ENCODE measurements at places on chromosomes 7 and 10.

DNA sequence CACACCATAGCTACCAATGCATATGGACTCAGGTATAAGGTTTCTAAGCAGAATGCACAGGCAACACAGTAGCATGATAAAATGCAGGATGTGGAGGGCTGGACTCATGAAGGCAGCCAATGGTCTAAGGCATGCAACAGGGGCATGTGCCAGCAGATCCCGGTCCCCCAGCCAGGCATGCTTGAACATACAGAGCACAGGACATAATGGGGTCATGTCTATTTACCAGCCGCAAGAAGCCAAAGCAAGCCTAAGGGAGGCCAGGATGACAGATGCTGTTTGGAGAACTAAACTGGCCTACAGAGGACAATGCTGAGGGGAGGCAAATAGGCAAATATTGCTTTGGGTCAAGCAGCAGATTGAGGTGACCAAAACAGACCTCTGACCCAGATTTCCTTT is 60.0 kb upstream of the PDLIM1 start:
- DNase-seq: no peak

DNA sequence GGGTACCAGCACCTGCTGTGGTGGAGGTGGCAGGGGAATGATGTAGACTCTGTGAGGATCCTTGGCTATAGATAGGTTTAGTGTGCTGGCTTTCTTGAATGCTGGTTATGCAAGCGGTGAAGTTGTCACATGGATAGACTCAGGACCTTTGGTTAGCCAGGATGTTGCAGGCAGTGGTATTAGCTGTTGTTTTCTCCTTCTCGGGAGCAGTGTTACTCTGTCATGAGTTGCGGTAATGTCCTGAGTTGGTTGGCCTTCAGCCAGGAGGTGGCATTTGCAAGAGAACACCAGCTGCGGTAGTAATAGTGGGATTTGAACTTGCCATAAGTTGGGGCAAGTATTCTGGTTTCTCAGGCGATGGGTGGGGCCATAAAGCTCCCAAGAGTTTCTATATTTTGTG is 10.8 kb downstream of the AGK start:
- DNase-seq: no peak

DNA sequence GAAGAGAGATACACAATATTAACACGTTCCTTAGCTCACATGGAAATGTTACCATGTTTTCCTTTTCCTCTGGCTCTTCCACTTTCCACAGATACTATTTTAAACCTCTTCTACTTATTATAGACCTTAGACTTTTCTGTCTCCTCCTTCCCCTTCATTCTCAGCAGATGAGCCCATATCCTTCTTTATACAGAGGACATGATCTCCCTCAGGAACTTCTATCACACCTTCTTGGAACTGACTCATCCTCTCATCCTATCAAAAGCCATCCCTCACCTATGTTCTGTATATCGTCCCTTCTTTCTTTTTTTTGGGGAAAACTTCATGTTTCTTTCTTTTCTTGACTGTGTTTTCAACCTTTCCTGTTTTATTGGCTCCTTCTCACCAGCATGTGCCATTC is 20.8 kb downstream of the MTPN start:
- no peak for DNase-seq

DNA sequence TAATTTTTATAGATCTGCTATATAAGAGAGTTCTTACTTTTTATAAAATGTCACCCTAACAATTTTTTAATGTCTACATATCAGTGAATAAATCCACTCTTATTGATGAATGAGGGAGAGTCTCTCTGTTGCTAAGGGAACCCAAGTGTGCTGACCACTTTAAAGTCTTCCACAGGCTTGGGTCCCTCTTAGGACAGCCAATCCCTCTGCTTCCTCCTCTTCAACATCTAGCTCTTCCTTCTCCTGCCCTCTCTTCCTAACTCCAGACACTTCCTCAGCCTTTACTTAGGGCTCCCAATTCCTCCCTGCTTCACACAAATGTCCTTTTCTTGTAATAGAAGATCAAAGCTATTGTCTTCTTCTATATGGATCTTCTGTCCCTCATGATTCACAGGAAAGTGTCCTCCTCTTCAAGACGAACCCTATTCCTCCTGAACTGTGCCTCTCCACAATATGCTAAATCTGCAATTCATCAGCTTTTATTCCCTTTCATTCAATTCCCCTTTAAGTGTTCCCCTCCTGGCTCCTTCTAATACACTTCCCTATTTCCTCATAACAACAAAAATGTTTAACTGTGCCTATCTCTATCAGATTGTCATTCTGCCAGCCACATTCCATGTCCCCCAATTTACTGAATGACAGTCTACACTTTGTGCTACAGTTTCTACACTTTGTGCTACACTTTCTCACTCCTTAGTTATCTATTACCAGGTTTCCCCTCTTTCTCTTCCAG is 37.7 kb downstream of the CDK6 start:
- DNase-seq: no peak

- DNase-seq: no peak
Measured at GRCh38 chr7:66415659-66416265, 210.6 kb downstream of the TPST1 start.

DNA sequence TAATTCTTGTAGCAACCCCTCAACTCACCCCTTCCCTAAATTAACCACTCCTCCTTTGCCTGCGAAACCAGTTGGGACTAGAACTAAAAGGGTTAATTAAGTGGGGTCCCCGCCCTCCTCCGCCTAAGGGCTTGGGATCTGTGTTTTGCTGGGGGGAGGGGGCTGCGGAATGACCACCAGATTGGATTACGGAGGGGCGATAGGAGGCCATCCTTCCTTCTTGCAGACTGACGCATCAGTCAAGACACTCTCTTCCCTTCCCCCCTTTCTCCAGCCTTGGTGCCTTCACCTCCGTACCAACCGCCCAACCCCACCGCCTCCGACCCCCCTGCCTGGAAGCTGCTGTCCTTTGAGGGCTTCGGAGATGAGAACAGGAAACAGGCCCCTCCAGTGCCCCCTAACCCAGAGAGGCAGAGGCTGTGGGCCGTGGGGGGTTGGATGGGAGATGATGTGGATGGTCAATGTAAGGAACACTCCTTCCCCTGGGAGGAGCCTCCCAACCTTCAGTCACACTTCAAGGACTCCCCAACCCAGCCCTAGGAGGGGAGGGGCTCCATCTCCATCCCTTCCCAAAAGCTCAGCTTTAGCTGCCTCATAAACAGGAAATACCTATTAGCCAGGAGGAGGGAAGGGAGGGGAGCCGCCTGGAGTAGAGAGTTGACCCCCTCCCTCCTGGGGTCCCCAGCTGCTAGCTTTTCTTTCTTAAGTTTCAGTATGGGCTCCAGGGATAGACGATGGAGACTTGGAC is 997 bp upstream of the LDB1 start:
- DNase-seq: peak; percentile 22

Data from activated T-cell treated with anti-CD3 and anti-CD28 coated beads, Interleukin-2, amount 50 U/mL, for 72 hours (primary cell).